ENCODE measurements at places on chromosomes 4 and X.

- DNase-seq, result no peak
Observed at GRCh38 chr4:31598639-31599038, 878.5 kb downstream of the PCDH7 start.

GRCh38 chr4:126183206-126183605 lies 868.5 kb downstream of the FAT4 start:
- DNase-seq, result no peak

GRCh38 chrX:35842674-35843073 lies 44.5 kb downstream of the MAGEB16 start:
- peak; percentile 2 for DNase-seq

GRCh38 chrX:153571534-153571908 lies 27.4 kb downstream of the CCNQ start:
- DNase-seq, result no peak

- no peak for DNase-seq
Observed at GRCh38 chr4:138509346-138509745, 267.2 kb upstream of the SLC7A11 start.
